Panc1 (cell line): ENCODE measurements at places on chromosomes 3 and 15. TPM values are rescaled to one million over a fixed set of nuclear protein-coding genes. Genes with fewer than 3 reads are reported as not detected.

Gene GPR15
- total RNA-seq: not detected

Gene MTHFS
- total RNA-seq: 50.0 TPM

Gene HRG
- total RNA-seq: not detected

Gene TMEM207
- total RNA-seq: not detected

Gene CXCR6
- total RNA-seq: not detected

Gene FMN1
- total RNA-seq: 3.9 TPM

Gene ALG3
- total RNA-seq: 72.7 TPM

Gene SEC62
- 89.9 TPM for total RNA-seq

Gene EFCAB12
- total RNA-seq: 0.54 TPM

Gene C3orf49
- not detected for total RNA-seq

Gene ONECUT1
- 0.18 TPM for total RNA-seq

Gene PAK2
- 185 TPM for total RNA-seq

Gene CCNB2
- total RNA-seq: 67.6 TPM

- no peaks in the 10 kb centered on the region for H3K4me1 ChIP-seq
- H3K27me3 ChIP-seq: no peaks in the 10 kb centered on the region
- no peak overlapping the region for H3K4me3 ChIP-seq
- no peak for DNase-seq
- H3K27ac ChIP-seq: no peak overlapping the region
Measured at GRCh38 chr3:196537319-196537984, 22.3 kb upstream of the SMCO1 start.

DNA sequence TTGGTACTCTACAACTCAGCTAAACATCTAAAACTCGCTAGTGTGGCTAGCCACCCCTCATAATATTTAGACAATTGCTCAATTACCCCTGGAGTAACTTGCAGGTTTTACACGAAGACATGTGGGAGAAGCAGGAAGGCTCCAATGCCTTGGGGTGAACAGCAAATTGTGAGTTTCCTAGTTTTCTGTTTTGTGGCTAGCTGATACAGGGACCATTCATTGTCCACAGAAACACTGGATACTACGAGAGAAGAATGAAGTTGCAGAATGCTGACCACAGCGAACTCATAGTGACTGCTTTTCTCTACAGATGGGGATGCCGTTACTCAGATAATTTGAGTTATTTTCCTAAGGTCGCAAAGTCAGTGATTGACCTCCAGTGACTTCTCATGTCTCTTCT, 212.9 kb downstream of the P3H2 start:
- no peak for DNase-seq
- H3K27me3 ChIP-seq: no peaks in the 10 kb centered on the region
- H3K4me1 ChIP-seq: no peaks in the 10 kb centered on the region

GRCh38 chr15:59259137-59259943, 52.7 kb downstream of the LDHAL6B start:
- no peaks in the 10 kb centered on the region for H3K27me3 ChIP-seq
- no peak overlapping the region for H3K4me3 ChIP-seq
- no peak for DNase-seq
- H3K27ac ChIP-seq: no peak overlapping the region
- H3K4me1 ChIP-seq: no peaks in the 10 kb centered on the region

DNA sequence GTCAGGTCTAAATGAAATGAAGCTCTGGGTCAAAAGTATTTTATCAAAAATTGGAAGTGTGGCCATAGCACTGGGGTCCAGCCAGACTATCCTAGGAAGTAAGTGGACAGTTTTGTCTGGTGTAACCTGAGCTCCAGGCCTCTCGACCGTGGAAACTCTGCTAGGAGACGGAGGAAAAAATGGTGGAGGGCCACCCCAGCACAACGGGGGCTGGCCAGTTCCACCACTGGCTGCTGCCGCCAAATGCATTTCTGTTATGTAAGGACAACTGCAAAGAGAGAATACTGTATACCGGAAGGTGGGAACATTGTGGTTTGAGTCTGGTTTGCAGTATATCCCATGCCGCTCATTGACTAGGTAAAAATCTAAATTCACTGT, 235.7 kb downstream of the GREM1 start:
- no peak overlapping the region for H3K27ac ChIP-seq
- DNase-seq: no peak
- H3K4me1 ChIP-seq: no peaks in the 10 kb centered on the region
- no peak overlapping the region for H3K4me3 ChIP-seq

- DNase-seq: no peak
- no peak overlapping the region for H3K27ac ChIP-seq
- H3K36me3 ChIP-seq: peaks cover 6% of the 10 kb centered on the region; the same call in 1 of the 2 replicates
- peak overlapping the region; percentile 84 for H3K4me3 ChIP-seq
- peaks cover 30% of the 10 kb centered on the region for H3K27me3 ChIP-seq
- peaks cover 17% of the 10 kb centered on the region for H3K4me1 ChIP-seq
Measured at GRCh38 chr3:171459137-171459941, 866 bp downstream of the TNIK start.

DNA sequence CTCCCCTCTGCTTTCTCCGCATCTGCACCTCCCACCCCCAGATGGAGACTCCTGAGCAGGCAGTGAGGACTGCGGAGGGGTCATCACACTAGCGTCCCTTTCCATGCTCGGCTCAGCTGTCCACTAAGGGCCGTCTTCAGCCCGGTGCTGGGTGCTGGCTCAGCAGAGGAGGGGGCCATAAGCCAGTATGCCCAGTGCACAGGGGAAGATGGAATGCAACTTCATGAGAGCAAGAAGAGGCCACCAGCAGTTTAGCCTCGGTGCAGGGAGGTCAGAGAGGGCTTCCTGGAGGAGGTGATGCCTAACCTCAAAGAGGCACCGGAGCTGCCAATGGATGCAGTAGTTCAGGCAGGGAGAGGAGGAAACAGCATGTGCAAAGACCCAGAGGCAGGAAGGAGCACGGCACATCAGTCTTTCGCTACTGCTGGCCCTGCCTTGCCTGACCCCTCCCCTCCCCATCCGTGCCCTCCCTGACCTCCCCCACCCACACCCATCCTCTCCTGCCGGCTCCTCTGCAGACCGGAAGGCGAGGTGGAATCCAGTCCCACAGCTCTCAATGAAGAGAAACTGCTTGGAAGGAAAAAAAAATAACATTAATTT, 15.2 kb upstream of the PLXND1 start:
- no peaks in the 10 kb centered on the region for H3K36me3 ChIP-seq
- no peak overlapping the region; the same call in 1 of the 2 replicates for H3K27ac ChIP-seq
- DNase-seq: no peak
- H3K4me1 ChIP-seq: peaks cover 36% of the 10 kb centered on the region

DNA sequence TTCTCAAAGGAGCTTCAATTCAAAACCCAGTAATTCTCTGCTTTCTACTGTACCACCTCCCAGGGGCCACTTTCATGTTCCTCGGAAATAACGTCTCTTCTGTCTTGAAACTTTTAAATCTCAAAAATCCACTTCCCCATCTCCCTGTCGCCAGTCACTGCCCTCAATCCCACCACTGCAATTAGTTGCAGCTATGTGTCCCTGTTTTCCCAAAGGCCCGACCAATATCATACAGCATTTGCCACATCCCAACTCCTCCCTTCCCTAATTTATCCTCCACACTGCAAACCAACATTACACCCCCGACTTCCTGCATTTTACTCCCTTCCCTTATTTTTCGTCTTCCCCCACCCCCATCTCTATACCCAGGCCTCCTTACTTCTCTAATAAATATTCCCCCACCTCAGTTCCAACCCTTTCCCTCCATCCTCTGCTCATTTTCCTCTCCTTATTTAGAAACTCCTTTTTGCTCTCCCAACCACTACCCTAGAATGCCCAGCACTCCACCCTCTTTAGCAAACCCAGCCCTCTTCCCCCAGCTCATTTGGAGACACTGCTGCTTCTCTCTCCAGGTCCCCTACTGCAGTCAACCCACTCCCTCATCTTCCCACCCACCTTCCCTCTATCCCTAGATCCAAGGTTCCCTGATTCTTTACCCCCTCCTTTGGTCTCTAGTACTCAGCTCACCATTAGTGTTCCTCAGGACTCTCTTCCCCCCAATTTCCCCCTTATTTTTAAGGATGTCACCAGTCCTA, 1.1 kb downstream of the NPTN start:
- DNase-seq: no peak
- H3K27me3 ChIP-seq: peaks cover under 1% of the 10 kb centered on the region; the same call in 1 of the 2 replicates
- H3K4me3 ChIP-seq: peak overlapping the region; percentile 86
- no peaks in the 10 kb centered on the region for H3K36me3 ChIP-seq
- peaks cover 36% of the 10 kb centered on the region for H3K4me1 ChIP-seq

DNA sequence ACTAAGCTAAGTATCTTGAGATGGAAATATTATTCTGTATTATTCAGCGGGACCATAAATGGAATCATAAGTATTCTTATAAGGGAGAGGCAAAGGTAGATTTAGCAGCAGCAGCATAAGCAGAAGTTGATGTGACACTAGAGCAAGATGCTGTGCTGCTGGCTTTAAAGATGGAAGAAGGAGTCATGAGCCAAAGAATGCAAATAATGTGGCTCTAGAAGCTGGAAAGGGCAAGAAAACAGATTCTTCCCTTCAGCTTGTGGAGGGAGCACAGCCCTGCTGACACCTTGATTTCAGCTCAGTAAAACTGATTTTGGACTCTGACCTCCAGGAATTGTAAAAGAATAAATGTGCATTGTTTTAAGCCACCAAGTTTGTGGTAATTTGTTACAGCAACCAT, 144.2 kb upstream of the ANKRD28 start:
- no peaks in the 10 kb centered on the region for H3K27me3 ChIP-seq
- DNase-seq: no peak
- no peak overlapping the region for H3K4me3 ChIP-seq
- H3K36me3 ChIP-seq: no peaks in the 10 kb centered on the region

GRCh38 chr3:143301031-143301901, 181.7 kb downstream of the CHST2 start:
- no peak overlapping the region for H3K4me3 ChIP-seq
- H3K27me3 ChIP-seq: no peaks in the 10 kb centered on the region
- no peaks in the 10 kb centered on the region for H3K36me3 ChIP-seq

DNA sequence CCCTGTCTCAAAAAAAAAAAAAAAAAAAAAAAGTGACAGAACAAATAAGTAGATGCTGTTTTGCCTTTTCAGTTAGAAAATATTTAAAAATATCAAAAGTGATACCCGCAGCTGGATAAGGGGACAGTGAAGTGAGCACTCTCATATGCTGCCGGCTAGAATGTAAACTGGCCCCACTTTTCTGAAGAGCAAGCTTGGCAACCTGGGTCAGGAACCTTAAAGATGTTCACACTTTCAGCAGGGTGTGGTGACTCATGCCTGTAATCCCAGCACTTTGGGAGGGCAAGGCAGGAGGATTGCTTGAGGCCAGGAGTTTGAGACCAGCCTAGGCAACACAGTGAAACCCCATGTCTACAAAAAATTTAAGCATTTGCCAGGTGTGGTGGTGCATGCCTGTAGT, 17.4 kb downstream of the FSD2 start:
- no peak overlapping the region for H3K27ac ChIP-seq
- DNase-seq: no peak
- H3K4me1 ChIP-seq: no peaks in the 10 kb centered on the region
- H3K36me3 ChIP-seq: no peaks in the 10 kb centered on the region
- no peaks in the 10 kb centered on the region; the same call in 1 of the 2 replicates for H3K27me3 ChIP-seq
- no peak overlapping the region for H3K4me3 ChIP-seq

GRCh38 chr15:76299786-76300185, 11.5 kb downstream of the ETFA start:
- no peak for DNase-seq
- no peak overlapping the region for H3K4me3 ChIP-seq
- H3K27ac ChIP-seq: no peak overlapping the region
- no peaks in the 10 kb centered on the region for H3K27me3 ChIP-seq
- no peaks in the 10 kb centered on the region for H3K36me3 ChIP-seq

DNA sequence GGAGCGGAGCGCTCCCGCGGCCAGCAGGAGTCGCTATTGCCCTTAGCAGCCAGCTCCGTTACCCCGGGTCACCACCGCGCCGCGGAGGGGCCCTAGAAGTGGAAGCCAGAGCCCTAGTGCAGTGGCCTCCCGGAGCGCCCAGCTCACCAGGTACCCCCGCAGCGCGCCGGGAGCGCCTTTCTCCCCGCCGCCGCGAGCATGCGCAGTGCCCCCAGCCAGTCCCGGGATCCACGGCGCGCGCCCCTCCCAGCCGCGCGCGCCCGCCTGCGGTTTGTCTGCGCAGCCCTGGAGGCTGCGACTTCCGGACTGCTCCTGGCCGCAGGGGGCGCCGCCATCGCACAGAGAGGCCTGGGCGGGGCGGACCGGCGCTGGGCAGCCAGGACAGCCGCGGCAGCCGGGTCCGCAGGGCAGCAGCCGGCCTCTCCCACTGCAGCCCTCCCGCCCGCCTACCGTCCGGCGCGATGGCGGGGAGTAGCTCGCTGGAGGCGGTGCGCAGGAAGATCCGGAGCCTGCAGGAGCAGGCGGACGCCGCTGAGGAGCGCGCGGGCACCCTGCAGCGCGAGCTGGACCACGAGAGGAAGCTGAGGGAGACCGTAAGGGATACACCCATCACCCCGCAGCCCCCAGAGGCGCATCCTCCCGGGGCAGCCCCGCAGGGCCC, 5.7 kb downstream of the TPM1 start:
- H3K36me3 ChIP-seq: no peaks in the 10 kb centered on the region; the same call in 1 of the 2 replicates
- no peaks in the 10 kb centered on the region for H3K27me3 ChIP-seq
- DNase-seq: peak; percentile 87
- peak overlapping the region; percentile 90 for H3K4me3 ChIP-seq

GRCh38 chr15:68277131-68277602, 378 bp upstream of the FEM1B start:
- H3K27me3 ChIP-seq: no peaks in the 10 kb centered on the region
- DNase-seq: no peak
- H3K27ac ChIP-seq: peak overlapping the region; percentile 99
- peak overlapping the region; percentile 81 for H3K4me3 ChIP-seq
- peaks cover 6% of the 10 kb centered on the region; the same call in 1 of the 2 replicates for H3K36me3 ChIP-seq

GRCh38 chr15:50183112-50183794, 1.3 kb downstream of the SLC27A2 start:
- no peak for DNase-seq
- H3K4me1 ChIP-seq: peaks cover 10% of the 10 kb centered on the region; the same call in 1 of the 2 replicates
- H3K27me3 ChIP-seq: peaks cover 16% of the 10 kb centered on the region
- H3K27ac ChIP-seq: no peak overlapping the region

GRCh38 chr3:163482695-163483094, 1595.6 kb downstream of the SI start:
- DNase-seq: no peak
- H3K27me3 ChIP-seq: no peaks in the 10 kb centered on the region
- H3K36me3 ChIP-seq: no peaks in the 10 kb centered on the region
- H3K4me1 ChIP-seq: no peaks in the 10 kb centered on the region
- no peak overlapping the region for H3K27ac ChIP-seq

GRCh38 chr15:70559265-70560239, 203.8 kb downstream of the UACA start:
- DNase-seq: no peak
- no peak overlapping the region for H3K4me3 ChIP-seq
- H3K36me3 ChIP-seq: no peaks in the 10 kb centered on the region
- no peak overlapping the region for H3K27ac ChIP-seq

GRCh38 chr3:117719316-117719926, 1009.8 kb downstream of the TUSC7 start:
- no peaks in the 10 kb centered on the region for H3K36me3 ChIP-seq
- H3K4me1 ChIP-seq: no peaks in the 10 kb centered on the region
- no peak for DNase-seq
- H3K4me3 ChIP-seq: no peak overlapping the region

GRCh38 chr3:123272547-123272946, 70.8 kb downstream of the SEC22A start:
- H3K36me3 ChIP-seq: no peaks in the 10 kb centered on the region
- no peak overlapping the region for H3K27ac ChIP-seq
- no peak for DNase-seq
- no peaks in the 10 kb centered on the region for H3K27me3 ChIP-seq
